ENCODE measurements at places on chromosomes 13 and 19.

- no peak for DNase-seq
Observed at GRCh38 chr13:48942131-48942530, 33.6 kb upstream of the FNDC3A start.

GRCh38 chr19:40797963-40798682 lies 868 bp upstream of the EGLN2 start:
- peak; percentile 95 for DNase-seq

DNA sequence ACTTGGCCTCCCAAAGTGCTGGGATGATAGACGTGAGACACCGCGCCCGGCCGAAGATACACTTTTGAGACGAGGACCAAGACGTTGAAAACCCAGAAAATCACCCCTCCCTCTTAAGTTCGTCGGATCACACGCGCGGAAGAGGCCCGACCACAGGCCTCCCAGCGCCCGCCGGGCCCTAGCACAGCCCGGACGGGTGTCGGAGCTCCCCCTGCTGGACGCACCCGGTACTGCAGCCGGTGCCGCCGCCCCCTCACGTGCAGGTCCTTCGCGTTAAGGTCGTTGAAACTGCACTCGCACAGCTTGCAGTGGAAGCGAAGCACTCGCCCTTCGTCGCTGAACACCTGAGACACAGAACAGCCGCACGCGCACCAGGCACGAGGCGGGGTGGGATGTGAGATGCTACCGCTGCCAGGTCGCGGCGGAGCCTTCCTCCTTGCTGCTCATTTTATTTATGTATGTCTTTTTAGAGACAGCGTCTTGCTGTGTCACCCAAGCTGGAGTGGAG lies 35.7 kb upstream of the MATK start:
- DNase-seq: peak; percentile 71

- DNase-seq: no peak
Observed at GRCh38 chr19:31253526-31254179, 95.6 kb downstream of the TSHZ3 start.

GRCh38 chr19:19428746-19429145 lies 23.3 kb downstream of the GATAD2A start:
- no peak for DNase-seq

GRCh38 chr13:25816239-25816638 lies 235.6 kb downstream of the SHISA2 start:
- no peak for DNase-seq

DNA sequence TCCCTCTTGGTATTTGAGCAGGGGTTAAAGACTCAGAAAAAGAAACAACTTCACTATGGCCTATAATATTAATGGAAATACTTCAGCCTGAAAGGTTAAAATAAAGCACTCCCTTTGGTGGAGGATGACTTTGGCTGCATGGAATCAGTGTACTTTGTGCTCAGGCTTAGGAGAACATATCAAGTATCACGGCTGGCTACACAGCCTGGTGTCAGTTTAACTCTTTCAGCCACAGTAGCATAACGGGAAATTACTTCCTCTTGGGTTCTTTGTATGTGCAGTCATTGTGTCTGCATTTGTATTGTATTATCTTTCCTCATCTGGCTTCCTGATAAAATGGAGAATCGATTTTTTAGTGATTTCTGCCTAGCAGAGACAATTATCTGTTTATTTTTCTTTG lies 239.0 kb downstream of the GGACT start:
- no peak for DNase-seq

DNA sequence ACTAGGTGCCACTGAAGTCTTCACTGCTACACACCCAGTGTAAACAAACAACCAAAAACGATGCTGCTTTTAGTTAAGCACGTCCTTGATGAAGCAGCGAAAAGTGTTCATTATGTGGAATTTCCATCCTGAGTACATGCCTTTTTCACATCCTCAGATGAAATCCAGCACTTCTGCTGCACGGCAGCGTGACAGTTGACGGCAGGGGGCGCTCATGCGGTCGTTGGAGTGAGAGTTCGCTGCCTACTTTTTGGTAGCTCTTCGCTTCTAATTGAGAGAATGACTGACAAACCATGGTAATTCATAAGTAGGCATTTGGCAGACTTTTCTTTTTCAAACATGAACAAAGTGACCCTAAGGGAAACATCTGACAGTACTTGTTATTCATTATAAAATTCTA lies 1124.9 kb downstream of the EFNB2 start:
- DNase-seq: peak; percentile 67

DNA sequence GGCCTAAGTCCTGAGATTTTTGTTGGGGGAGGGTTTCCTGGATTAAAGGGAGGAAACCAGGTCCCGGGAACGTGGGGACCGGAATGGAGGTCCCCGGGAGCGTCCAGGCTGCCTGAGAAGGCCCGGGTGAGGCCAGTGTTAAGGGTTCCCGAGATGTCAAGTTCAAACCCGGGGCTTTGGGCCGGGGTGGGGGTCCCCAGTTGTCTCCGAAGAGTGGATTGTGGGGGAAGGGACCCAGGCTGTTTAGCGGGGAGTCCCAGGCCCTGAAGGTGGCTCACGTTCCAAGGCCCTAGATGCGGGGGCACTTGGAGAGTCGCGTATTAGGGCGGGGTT lies 262 bp downstream of the COX7A1 start:
- DNase-seq: no peak

DNA sequence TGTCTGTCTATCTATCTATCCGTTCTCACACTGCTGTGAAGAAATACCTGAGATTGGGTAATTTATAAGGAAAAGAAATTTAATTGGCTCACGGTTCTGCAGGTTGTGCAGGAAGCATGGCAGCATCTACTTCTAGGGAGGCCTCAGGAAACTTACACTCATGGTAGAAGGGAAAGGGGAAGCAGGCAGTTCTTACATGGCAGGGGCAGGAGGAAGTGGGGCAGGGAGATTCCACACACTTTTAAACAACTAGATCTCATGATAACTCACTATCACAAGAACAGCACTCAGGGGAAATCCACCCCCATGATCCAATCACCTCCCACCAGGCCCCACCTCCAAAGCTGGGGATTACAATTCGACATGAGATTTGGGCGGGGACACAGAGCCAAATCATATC lies 105.3 kb downstream of the SLC10A2 start:
- DNase-seq: no peak

DNA sequence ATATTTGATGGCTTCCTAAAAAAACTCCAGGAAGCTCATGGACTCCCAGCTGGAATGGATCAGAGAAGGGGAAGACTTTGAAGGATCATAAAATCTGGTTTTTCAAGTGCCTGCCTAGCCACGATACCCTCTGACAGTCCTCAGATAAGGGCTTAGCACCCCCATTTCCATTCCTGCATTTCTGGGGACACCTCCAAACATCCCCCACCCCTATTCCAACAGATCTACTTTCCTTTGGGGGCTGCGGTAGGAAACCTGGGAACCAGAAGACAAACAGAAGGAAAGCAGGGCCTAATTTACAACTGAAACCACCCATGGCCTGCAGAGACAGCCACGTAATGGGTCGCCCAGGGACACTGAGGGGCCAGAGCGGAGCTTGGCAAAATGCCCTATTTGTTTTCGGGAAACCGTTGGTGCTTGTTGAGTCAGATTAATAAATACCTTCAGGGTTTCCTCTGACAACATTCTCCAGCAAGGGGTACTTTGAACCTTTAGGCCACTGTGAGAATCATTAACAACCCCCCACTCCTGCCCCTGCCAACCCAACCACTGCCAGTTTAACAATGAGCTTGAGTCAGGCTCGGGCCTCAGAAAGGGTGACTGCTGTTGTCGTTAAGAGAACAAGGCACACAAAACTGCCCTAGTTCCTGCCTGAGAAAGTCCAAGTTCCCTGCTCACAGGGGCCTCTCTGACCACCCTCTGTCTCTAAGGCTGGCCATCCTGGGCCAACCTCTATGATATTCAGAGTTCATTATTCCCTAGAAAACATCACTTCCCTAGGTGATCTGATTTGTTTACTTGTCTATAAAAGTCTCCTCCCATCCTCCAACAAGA lies 23.5 kb downstream of the RHPN2 start:
- DNase-seq: no peak

DNA sequence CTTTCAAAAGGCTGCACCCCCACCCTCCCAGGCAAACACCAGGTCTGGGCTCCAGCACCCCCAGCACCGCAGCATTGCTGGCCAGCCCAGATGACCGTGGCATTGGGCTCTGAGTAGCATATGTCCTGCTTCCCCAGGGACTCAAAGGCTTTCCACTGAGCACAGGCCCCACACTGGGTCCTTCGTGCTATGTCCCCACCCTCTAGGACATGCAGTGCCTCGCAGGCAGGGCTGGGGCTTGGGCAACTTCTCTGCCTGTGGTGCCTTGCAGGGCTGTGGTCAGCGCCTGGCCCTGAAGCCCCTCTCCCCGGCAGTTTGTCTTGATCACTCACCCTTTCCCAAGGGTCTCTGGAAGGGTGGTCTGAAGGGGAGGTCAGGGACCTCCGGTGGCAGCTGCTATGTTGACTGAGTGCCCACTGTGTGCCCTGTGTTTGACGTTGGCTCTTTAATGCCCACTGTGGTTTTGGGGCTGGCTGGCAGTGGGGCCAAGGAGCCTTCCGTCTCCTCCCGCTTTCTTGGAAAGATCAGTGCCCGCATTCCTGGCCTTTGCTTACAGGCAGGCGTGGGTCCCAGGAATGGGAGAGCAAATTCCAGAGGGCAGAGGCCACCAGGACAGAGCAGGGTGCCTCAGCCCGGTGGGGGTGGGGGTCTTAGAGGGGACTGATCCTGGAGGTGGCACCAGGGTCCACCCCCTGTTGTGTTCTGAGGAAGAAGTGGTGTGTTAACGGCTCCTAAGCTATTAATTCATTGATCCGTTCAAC lies 20.3 kb upstream of the CRTC1 start:
- no peak for DNase-seq

DNA sequence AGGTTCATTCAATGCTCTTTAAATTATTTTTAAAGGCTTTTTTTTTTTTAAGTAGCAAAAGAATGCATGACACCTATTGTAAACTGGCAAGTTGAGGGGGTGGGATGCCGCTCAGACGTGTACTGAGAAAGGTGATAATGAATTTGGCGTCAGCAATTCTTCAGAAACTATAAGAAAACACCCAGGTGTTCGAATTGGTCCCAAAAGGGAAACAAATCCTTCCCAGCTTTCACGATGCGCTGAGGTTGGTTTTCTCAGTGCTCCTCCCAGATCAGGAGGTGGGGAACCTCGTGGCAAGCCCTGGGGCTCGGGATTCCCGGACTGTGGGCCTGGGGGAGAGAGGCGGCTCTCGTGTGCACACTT lies 543 bp upstream of the FAM124A start:
- no peak for DNase-seq

GRCh38 chr13:22748866-22749577 lies 431.8 kb upstream of the SGCG start:
- no peak for DNase-seq

GRCh38 chr19:44202470-44202869 lies 9.9 kb upstream of the ZNF227 start:
- DNase-seq: no peak

GRCh38 chr13:51839711-51840540 lies 5.1 kb downstream of the TMEM272 start:
- peak; percentile 77 for DNase-seq

GRCh38 chr13:84865783-84866221 lies 933.4 kb downstream of the SLITRK6 start:
- DNase-seq: peak; percentile 2

DNA sequence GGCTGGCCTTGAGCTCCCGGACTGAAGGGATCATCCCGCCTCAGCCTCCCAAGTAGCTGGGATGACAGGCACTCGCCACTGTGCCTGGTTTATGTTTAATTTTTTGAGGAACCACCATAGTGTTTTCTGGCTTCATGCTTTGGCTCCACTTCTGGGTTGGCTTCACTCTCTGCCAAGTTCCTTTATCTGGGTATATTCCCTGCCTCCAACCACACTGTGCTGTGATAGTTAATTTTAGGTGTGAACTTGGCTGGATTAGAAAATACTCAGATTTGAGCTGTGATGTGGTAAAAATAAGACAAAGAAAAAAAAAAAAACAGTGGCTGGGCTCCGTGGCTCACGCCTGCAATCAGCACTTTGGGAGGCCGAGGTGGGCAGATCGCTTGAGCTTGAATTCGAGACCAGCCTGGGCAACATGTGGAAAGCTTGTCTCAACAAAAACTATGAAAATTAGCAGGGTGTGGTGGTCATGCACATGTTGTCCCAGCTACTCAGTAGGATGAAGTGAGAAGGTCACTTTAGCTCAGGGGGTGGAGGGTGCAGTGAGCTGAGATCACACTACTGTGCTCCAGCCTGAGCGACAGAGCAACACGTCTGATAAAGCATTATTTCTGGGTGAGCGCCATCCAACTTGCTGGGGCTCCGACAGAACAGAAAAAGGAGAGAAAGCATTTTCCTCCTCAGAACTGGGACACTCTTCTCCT lies 7.5 kb upstream of the ILF3 start:
- DNase-seq: peak; percentile 48

- DNase-seq: peak; percentile 26
Observed at GRCh38 chr19:16739546-16739945, 19.9 kb downstream of the NWD1 start.

DNA sequence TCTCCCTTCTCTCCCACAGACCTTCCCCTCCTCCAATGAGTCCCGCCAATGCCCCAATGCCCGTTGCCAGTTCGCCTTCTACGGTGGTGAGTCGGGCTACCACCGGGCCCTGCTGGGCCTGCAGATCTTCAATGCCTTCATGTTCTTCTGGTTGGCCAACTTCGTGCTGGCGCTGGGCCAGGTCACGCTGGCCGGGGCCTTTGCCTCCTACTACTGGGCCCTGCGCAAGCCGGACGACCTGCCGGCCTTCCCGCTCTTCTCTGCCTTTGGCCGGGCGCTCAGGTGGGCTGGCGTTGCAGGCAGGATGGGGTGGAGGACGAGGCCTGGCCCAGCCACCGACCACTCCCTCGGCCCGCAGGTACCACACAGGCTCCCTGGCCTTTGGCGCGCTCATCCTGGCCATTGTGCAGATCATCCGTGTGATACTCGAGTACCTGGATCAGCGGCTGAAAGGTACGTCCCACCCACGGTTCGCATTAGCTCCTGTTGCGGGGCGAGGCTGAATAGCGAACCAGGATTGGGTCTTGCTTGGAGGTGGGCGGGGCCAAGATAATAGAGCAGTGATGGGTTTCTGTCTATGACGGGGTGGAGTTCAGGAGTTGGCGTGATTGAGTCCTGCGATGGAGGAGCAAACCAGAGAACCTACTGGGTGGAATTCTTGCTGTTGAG lies 11.1 kb downstream of the SLC44A2 start:
- no peak for DNase-seq

DNA sequence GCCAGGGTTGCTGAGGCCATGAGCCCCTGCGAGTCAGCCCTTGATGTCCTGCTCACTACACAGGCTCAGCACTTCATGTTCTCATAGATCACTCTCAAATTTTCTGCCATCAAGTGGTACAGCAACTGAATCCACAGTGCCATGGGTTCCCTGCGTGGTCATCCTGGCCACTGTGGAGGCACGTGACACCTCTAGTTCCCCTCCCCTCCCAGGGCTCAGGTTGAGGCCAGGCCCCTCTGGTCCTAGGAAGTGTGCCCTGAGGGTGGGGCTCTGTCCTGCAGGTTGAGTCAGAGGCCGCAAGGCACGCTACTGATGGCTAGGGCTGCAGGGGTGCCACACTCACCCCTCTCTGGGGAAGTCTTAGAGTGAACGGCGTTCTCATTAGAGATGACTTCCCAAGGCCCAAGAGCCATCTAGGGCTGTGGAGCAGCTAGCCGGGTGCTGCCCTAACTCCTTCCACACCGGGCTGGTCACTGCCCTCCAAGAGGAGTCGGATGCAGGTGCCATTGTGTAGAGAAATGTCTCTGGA lies 39.8 kb upstream of the TPM4 start:
- no peak for DNase-seq

- DNase-seq: peak; percentile 43
Observed at GRCh38 chr19:37928527-37929286, 21.7 kb downstream of the SIPA1L3 start.

- peak; percentile 85 for DNase-seq
Observed at GRCh38 chr19:20077791-20078463, at the start of gene ZNF90. Gene ZNF90 (plus strand): TSS chr19:20078000. CDS start chr19:20078133, 133 bp downstream.
